Fibroblast of villous mesenchyme (primary cell): ENCODE measurements at places on chromosomes 16 and 17. TPM values are rescaled to one million over a fixed set of nuclear protein-coding genes. Genes with fewer than 3 reads are reported as not detected.

- no peak for DNase-seq
Measured at GRCh38 chr17:7328840-7329373, at the start of gene NEURL4. NEURL4 (minus strand) TSS chr17:7329335; CDS start chr17:7329312, 23 bp downstream.

DNA sequence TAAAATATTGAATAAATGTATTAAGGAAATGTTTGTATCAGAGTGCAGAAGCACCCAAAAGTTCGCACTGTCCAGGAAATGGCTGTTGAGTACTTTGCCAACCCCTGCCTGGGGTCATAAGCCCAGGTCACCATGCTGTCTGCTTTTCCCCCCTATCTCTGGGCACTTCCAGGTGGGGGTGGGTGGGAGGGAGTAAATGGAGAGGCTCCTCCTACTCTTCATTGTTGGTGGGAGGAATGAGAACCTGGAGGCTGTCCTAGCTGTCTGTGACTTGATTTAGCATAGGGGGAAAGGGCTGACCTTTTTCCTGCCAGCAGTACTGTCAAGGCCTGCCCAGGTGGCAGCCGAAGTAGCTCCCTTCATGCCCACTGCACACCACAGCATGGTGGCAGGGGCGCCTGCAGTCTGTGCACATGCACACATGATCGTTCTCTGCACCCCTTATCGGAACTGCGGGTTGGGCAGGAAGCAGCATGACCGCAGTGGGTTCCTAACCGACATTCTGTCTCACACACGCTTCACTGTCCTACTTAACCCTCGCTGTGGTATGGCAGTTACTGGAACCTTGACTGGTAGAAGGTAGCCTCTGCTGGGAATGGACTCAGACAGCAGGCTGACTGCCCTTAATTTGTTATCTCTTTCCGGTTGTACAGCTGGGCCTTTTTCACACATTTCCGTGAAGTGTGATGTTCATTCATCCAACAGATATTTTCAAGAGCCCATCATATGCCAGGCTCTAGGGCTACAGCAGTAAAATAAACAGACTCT is 41.5 kb downstream of the LDHD start:
- peak; percentile 53 for DNase-seq

DNA sequence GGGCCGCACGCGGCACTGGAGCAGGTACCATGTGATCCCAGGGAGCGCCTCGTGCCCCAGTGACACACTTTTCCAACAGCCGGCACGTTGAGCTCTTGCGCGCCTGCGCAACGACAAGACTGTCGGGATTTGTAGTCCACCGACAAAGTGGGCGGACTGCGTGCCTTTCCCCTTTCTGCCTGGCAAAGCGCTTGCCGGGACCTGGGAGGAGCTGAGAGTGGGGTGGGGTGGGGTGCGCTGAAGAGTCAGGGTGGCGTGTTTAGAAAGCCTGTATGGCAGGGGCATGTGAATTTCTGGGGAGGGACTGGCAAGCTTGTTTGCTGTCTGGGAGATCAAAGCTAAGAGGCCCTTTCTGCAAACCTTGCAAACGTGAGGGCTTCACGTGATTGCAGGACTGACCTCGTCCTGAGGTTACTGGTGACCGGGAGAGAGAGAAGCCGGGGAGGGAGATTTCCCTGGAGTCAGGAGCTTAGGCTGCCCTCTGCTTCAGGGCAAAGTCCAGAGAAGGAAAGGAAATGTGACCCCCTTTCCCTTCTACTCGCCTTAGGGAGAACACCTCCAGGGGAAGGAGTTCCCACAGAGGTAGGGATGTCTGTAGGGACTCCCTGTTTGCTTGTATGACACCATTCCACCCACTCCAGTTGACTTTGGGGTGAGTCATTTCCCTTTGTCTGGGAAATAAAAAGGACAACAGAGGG is 429 bp upstream of the NR1D1 start:
- DNase-seq, result peak; percentile 99

- DNase-seq, result no peak
Measured at GRCh38 chr17:37399265-37399803, 7.3 kb downstream of the ACACA start.

DNA sequence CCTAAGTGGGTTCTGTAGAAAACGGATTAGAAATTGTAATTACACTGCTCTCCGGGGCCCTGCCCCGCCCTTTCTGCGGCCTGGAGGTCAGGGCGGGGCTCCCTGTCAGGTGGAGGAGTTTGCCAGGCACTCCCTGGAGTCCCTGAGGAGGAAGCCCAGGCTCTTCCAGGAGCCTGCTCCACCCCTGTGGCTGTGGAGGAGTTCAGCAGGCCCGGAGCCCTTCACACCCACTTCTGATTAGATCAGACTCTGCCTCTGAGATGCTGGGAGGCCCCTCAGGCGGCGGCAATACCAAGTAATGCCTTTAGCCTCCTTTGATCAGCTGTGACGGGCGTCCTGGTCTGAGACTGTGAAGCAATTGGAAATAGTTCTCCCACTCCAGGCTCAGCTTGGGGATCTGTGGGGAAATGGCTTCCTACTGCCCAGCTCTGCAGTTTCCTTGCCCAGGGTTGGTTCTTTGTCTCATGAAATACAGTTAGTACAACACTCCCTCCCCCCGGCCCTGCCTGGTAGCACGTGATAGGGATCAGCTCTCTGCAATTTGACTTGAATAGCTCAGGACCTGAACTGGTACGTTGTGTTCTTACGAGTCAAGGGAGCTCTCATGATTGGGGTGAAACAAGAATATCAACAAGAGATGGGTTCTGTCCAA is 22.3 kb downstream of the BAIAP2 start:
- DNase-seq, result peak; percentile 82

DNA sequence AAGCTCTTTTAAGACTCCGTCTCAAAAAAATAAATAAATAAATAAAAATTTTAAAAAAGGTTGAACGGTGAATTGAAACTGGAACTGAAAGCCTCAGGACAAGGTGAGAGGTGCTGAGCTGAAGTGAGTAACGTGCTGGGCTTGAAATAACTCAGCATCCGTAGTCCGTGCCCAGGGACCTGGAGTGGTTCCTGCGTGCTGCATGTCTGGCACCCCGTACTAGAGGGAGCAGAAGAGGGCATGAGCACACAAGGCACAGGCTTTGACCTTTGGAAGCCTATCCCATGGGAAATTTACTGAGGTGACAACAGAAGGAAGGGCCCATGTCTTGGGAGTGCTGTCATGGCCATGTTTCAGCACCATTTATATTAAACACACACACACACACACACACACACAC is 4.5 kb upstream of the MEIOB start:
- DNase-seq, result no peak

- no peak for DNase-seq
Measured at GRCh38 chr17:17815062-17815406, 21.8 kb downstream of the SREBF1 start.

DNA sequence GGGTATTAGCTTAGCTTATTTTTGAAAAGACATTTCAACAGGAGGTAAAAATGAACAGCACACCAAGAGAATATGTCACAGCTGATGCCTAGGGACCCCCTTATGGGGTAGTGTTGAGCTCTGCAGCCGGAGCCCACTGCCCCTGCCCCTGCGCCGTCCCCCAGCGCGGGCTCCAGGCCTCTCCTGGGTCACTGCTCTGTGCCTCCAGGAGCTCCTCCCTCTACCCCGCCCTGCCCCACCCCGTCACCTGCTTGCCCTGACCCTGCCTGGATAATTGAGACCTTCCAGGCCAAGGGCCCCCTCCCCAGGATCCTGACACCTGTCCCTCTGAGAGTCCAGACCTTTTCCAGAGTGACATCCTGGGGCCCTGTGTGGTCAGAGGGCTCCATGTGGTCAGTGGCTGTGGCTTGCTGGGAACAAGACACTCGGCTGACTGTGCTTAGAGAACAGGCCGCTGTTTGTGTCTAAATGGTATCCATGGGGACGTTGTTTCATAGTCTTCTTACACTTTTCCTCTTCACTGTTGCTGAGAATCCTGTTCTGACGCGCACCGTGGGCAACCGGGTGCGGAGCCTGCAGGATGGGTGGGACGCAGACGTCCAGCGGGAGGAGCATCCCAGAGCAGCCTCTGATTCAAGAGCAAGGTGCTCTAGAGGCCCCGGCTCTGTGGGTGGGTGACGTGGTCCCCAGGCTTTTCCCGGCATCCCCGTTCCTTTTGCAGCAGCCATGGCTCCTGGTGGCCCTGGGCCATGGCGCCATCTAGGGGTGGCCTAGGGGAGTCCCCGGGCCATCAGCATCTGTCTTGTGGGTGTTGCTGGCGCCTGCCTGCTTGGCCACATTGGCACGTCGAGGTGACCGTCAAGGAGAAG is 20.0 kb upstream of the WFIKKN1 start:
- no peak for DNase-seq

The SLC35G6 gene
- total RNA-seq, result not detected in 2 replicates

The PNMT gene
- total RNA-seq, result not detected in 2 replicates

The GRB7 gene
- total RNA-seq, result 0.97 and 1.3 TPM in 2 replicates

The GRAPL gene
- 0.43 TPM in 1 of 2 replicates, not detected in the other for total RNA-seq
